ENCODE measurements at places on chromosomes 5 and 9. TPM values are rescaled to one million over a fixed set of nuclear protein-coding genes. Genes with fewer than 3 reads are reported as not detected.

DNA sequence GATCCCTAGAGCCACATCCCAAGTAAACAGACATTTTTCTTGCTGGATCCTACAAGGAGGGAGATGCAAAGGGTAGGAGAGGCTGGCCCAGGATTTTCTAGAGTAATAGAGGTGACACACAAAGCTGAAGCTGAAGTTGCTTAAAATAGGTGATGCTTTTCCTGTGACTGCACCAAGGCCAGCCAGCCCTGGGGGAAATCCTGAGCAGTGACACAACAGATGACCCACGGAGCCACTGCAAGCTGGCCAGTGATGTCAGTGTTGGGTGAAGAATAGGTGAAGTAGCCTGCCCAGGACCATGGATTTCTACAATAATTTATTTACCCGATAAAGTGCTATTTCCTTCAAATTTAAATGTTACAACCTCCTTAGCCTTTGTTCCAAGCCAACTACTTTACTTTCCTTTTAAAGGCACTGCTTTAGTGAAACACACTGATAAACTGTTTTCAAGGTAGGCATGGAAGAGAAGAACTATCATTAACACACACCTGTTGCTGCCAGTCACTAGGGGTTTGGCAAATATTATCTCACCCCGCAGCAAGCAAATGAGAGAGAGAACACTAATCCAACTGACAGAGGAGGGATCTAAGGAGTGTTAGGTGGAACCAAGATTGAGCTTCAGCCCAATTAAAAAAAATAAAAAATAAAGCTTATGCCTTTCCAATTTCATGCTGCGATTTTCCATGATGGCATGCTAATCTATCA is 123.5 kb downstream of the CTNND2 start:
- no peaks in the 10 kb centered on the region for H3K4me1 ChIP-seq
- H3K4me3 ChIP-seq = no peak overlapping the region
- no peak overlapping the region for H3K27ac ChIP-seq
- no peaks in the 10 kb centered on the region for H3K27me3 ChIP-seq

- no peaks in the 10 kb centered on the region for H3K27me3 ChIP-seq
- no peaks in the 10 kb centered on the region for H3K36me3 ChIP-seq
- no peak overlapping the region for H3K4me3 ChIP-seq
- peaks cover 3% of the 10 kb centered on the region for H3K4me1 ChIP-seq
These were observed 51.5 kb downstream of the MTMR12 start for GRCh38 chr5:32261198-32261597.

DNA sequence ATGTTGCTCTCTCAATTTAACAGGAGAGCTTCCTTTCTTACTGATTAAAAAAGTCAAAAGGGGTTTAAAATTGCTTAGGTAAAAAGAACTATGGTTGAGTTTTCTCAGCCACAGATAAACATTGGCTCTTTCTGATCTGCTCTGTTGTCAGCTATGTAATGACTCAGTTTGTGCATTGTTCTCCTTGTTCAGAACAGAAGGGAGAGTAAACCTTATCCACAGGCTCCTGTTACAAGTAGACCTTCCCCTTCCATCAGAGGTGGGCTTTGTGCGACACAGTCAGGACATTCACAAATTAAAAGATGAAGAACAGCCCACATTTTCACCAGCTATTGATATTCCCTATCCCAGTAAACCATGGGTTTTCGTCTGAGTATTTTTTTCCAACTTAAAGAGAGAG is 236.3 kb upstream of the SEMA6A start:
- no peak for DNase-seq
- no peaks in the 10 kb centered on the region for H3K27me3 ChIP-seq
- no peaks in the 10 kb centered on the region for H3K36me3 ChIP-seq
- no peak overlapping the region for H3K27ac ChIP-seq
- H3K4me3 ChIP-seq = no peak overlapping the region
- no peaks in the 10 kb centered on the region for H3K4me1 ChIP-seq

DNA sequence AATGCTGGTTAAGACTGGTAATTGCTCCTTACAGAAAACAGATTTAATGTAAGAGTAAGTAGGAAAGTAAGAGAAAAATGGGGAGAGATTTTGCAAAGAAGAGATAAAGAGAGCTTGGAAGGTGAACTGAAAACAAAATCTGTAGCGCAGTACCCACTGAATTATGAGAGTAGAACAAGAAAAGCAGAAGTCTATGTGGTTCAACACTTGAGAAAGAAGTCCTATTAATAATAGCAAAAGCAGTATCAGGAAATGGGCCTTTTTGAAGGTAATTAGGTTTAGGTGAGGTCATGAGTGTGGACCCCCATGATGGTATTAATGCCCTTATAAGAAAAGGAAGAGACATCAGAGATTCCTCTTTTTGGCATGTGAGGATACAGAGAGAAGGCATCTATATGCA is 460.6 kb downstream of the CETN3 start:
- H3K27me3 ChIP-seq = no peaks in the 10 kb centered on the region
- H3K4me3 ChIP-seq = no peak overlapping the region
- H3K36me3 ChIP-seq = no peaks in the 10 kb centered on the region
- DNase-seq = no peak
- H3K4me1 ChIP-seq = peaks cover 1% of the 10 kb centered on the region

- H3K4me1 ChIP-seq = no peaks in the 10 kb centered on the region
- H3K27ac ChIP-seq = no peak overlapping the region
- no peak overlapping the region for H3K4me3 ChIP-seq
These were observed 35.6 kb upstream of the ANXA1 start for GRCh38 chr9:73116031-73116430.

DNA sequence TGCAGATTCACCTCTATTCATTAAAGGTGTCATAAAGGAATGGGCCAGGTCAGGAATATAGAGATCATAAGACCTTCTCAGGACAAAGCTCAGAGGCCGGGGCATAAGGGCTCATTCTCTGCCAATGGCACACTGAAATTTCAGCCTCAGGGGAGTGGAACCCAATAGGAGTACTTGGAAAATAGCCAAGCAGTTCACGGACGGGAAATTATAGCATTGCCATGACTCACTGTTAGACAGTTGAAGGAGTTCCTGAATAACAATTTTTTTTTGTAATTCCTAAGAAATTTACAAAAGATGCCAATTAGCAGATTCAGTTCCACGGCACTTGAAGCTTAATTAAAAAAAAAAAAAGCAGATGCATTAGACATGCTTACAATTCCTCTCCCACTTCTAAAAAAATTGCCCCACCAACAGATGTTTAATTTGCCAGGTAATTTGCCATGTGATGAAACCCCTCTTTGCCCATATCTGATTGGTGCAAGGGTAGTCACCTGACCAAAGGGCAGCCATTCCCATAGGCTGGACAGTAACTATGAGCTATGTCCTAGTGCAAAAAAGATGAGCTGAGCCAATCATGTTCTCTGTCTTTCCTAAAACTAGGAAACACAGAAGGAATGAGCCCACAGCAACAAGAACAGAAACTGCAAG is 58.6 kb downstream of the PTCD2 start:
- no peaks in the 10 kb centered on the region for H3K36me3 ChIP-seq
- H3K27ac ChIP-seq = no peak overlapping the region
- no peak for DNase-seq
- H3K27me3 ChIP-seq = no peaks in the 10 kb centered on the region
- H3K4me3 ChIP-seq = no peak overlapping the region
- no peaks in the 10 kb centered on the region for H3K4me1 ChIP-seq

- no peaks in the 10 kb centered on the region for H3K4me1 ChIP-seq
- H3K27ac ChIP-seq = no peak overlapping the region
- DNase-seq = no peak
- no peaks in the 10 kb centered on the region for H3K36me3 ChIP-seq
- no peak overlapping the region for H3K4me3 ChIP-seq
These were observed 63.7 kb downstream of the LURAP1L start for GRCh38 chr9:12838546-12838945.

DNA sequence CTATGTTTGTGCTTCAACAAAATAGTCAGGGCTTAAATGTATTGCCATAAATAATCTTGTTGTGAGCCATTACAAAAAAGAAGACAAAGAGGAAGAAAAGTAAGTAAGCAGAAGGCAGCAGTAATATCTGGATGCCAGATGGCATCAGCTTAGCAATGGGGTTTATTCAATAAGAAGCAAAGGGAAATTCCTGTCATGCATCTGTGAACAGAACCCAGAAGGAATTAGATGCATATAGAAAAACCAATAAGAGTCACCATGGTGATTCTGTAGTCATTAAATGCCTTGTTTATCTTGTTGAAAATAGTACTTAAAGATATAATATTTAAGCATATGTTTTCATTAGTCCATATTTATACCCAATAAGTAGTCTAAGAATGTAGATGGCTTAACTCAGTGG is 216.0 kb downstream of the ADAMTSL1 start:
- no peak overlapping the region for H3K4me3 ChIP-seq
- no peak for DNase-seq
- H3K27me3 ChIP-seq = no peaks in the 10 kb centered on the region

- no peaks in the 10 kb centered on the region for H3K27me3 ChIP-seq
- no peak for DNase-seq
- H3K4me1 ChIP-seq = peaks cover 2% of the 10 kb centered on the region
These were observed 6.8 kb downstream of the SLC36A1 start for GRCh38 chr5:151454166-151454565.

- H3K4me1 ChIP-seq = peaks cover 11% of the 10 kb centered on the region
- peak overlapping the region; percentile 6 for H3K4me3 ChIP-seq
- H3K27ac ChIP-seq = no peak overlapping the region
- no peaks in the 10 kb centered on the region for H3K36me3 ChIP-seq
These were observed 2.3 kb downstream of the MAN2A1 start for GRCh38 chr5:109691996-109692395.

- no peak for DNase-seq
- H3K36me3 ChIP-seq = no peaks in the 10 kb centered on the region
These were observed 227.1 kb upstream of the HAPLN1 start for GRCh38 chr5:83947763-83948162.

DNA sequence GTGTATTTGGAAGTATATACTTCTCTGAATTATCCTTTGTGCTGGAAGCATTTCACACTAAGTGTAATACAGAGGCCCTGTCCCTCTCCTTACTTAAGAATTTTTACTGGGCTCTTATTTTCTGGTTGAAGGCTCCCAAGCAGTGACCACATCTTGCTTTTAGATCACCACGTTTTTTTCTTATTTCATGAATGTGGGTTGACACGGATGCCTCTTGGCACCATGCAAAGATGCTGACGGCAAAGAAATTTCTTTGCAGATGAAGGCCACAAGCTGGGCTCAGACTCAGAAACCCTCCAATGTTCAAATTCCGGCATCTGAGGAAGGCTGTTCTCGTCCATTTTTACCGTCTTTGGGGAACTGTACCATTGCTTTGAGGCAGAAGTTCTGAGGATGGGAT is 168.5 kb downstream of the HMHB1 start:
- no peaks in the 10 kb centered on the region for H3K36me3 ChIP-seq
- H3K4me3 ChIP-seq = no peak overlapping the region
- no peak overlapping the region for H3K27ac ChIP-seq
- DNase-seq = no peak
- no peaks in the 10 kb centered on the region for H3K27me3 ChIP-seq
- H3K4me1 ChIP-seq = no peaks in the 10 kb centered on the region

DNA sequence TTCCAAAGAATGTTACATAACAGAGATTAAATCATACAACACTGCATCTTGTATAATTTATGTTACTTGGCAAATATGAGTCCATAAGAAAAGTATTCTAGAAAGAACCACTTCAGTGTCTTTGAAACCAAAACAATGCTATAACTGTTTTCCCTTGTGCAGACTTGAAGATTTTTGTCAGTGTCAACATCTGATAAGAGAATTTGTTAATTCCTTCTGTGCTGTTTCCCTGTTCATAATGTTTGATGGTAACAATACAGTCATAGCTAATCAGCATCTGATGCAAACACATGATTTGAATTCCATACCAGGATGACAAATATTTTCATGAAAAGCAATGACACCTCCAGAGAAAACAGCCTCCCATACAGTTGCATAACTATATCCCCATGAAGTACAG is 306.8 kb downstream of the SEMA5A start:
- DNase-seq = no peak
- H3K27ac ChIP-seq = no peak overlapping the region
- H3K4me1 ChIP-seq = no peaks in the 10 kb centered on the region
- H3K36me3 ChIP-seq = no peaks in the 10 kb centered on the region

GRCh38 chr5:128559300-128560297 is 21.6 kb upstream of the FBN2 start:
- no peaks in the 10 kb centered on the region for H3K4me1 ChIP-seq
- H3K27me3 ChIP-seq = no peaks in the 10 kb centered on the region
- no peak for DNase-seq
- H3K4me3 ChIP-seq = no peak overlapping the region
- H3K27ac ChIP-seq = no peak overlapping the region
- no peaks in the 10 kb centered on the region for H3K36me3 ChIP-seq

DNA sequence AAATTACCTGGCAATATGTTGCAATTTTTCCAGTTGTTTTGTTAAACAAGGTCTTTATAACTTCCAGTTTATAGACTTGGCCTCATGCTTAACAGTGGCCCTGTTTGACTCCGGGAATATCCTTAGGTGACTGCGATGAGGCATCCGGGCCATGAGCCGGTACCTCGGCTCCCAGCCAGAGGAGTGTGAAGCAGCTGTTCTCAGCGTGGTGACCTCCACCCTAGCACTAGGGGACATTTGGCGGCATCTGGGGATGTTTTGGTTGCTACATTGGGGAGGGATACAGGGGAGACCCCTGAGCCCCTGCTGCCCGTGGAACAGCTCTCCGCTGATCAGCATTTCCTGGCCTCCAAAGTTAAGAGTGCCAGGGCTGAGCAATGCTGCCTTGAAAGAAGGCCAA is 533.4 kb downstream of the IRX1 start:
- H3K4me3 ChIP-seq = no peak overlapping the region
- H3K4me1 ChIP-seq = no peaks in the 10 kb centered on the region
- no peaks in the 10 kb centered on the region for H3K36me3 ChIP-seq
- DNase-seq = no peak

DNA sequence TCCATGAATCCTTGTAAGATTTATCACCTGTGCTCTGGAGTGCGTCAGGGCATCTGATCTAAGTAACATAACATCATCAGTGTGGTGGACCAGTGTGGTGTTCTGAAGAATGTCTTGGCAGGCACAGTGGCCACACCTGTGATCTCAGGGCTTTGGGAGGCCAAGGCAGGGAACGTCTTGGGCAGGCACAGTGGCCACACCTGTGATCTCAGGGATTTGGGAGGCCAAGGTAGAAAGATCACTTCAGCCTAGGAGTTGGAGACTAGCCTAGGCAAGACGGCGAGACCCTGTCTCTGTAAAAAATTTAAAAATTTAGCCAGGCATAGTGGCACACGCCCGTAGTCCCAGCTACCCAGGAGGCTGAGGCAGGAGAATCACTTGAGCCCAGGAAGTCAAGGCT is 185.5 kb downstream of the CACNA1B start:
- H3K27ac ChIP-seq = no peak overlapping the region
- H3K27me3 ChIP-seq = no peaks in the 10 kb centered on the region
- no peaks in the 10 kb centered on the region for H3K4me1 ChIP-seq
- H3K4me3 ChIP-seq = no peak overlapping the region

The SAXO1 gene
- total RNA-seq = 0.10 TPM

The ZBTB6 gene
- 6.8 TPM for total RNA-seq

The PCDHB9 gene
- total RNA-seq = 2.0 TPM

The HEMGN gene
- total RNA-seq = 0.53 TPM

The KIF27 gene
- 8.8 TPM for total RNA-seq

The RELL2 gene
- 0.97 TPM for total RNA-seq

The FBLL1 gene
- 0.23 TPM for total RNA-seq

The NDUFS6 gene
- 19.7 TPM for total RNA-seq

The LEAP2 gene
- 1.3 TPM for total RNA-seq

The UBE2R2 gene
- total RNA-seq = 19.6 TPM

The DIPK1B gene
- 13.1 TPM for total RNA-seq
